ENCODE measurements at places on chromosomes 16 and 17. TPM values are rescaled to one million over a fixed set of nuclear protein-coding genes. Genes with fewer than 3 reads are reported as not detected.

The TEKT1 gene
- not detected for total RNA-seq

GRCh38 chr17:82105882-82106687 is 8.0 kb upstream of the FASN start:
- peak; percentile 75 for DNase-seq

DNA sequence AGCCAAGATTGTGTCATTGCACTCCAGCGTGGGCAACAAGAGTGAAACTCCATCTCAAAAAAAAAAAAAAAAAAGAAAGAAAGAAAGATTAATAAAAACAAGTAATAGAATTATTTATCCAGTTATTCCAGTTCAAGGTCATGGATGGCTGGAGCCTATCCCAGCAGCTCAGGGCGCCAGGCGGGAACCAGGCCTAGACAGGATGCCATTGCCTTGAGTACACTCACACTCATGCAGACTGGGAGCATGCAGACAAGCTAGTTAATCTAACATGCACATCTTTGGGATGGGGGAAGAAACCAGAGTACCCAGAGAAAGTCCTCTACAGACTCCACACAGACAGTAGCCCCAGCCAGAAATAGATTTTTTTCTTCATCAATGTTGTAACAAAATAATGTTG is 17.9 kb downstream of the PDP2 start:
- peak; percentile 40 for DNase-seq

DNA sequence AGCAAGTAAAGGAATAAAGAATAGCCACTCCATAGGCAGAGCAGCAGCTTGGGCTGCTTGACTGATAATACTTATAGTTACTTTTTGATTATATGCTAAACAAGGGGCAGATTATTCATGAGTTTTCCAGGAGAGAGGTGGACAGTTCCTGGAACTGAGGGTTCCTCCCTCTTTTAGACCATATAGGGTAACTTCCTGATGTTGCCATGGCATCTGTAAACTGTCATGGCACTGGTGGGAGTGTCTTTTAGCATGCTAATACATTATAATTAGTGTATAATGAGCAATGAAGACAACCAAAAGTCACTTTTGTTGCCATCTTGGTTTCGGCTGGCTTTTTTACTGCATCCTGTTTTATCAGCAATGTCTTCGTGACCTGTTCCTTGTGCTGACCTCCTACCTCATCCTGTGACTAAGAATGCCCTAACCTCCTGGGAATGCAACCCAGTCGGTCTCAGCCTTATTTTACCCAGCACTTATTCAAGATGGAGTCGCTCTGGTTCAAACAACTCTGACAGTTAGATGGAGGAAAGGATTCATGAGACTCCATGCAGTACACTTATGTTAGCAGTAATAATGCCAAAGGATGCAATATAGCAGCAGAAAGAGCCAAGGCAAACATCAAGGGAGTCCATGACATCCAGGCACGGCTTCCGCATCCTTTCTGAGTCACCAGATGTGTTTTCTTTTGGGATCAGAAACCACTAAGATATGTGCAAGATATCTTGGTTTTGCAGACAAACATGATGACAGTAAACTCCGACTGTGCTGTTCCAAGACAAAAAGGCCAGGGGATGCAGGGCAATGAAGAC is 55.8 kb upstream of the B4GALNT2 start:
- peak; percentile 86 for DNase-seq

- DNase-seq, result no peak
Measured at GRCh38 chr16:54199487-54200160, 87.0 kb downstream of the IRX3 start.

All from RPMI7951 (cell line).